ENCODE measurements at places on chromosomes 5 and 9.

- H3K27me3 ChIP-seq, result no peaks in the 10 kb centered on the region
- H3K27ac ChIP-seq, result no peak overlapping the region
- no peaks in the 10 kb centered on the region for H3K36me3 ChIP-seq
- no peaks in the 10 kb centered on the region for H3K4me1 ChIP-seq
Measured at GRCh38 chr5:109223531-109223930, 186.2 kb downstream of the PJA2 start.

DNA sequence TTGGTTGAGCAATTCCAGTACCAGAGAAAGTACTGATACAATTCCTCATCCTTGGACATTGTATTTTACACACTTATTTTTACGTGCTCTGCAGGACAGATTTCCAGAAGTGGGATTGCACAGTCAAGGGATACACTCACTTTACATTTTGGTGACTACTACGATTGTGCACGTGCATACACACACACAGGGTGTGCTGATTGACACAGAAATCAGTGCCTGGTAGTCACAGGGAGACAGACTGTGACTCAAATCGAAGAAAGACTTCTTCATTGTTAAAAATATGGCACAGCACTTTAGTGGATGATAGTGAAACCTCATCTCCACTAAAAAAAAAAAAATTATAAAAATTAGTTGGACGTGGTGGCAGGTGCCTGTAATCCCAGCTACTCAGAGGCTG is 1.5 kb downstream of the GARIN3 start:
- no peaks in the 10 kb centered on the region for H3K36me3 ChIP-seq
- H3K27me3 ChIP-seq, result no peaks in the 10 kb centered on the region

DNA sequence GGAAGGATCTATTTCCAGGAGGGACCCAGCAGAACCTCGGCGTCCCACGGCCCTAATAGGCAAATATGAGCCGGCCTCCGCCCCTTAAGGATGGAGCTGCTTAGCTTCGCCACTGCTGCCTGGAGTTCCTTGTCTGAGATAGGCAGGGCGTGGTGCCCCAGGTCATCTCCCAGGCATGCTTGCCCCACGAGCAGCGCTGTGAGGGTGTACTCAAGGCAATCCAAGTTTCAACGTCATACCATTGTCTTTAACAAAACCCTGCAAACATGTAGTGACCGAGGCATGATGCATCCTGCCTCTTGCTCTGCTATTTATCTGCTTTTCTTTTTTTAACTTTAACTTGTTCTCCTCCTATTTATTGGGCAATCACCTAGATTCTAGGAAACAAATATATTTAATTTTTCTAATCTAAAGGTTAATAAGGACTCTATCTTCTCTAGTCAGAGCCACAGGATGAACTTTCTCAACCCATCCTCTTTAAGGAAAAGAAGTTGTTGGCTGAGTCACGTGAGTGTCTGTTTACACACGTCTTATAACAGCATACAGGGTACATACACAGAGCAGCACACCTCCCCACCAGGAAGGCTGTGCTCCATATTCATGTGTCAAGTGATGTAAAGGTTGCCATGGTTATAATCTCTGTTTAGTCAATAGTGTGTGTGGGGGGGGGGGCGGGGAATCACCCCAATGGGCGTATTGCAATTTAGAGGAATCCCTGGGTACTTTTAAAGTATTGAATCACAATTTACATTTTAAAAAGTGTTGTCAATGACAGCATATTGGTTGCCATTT is 27.3 kb upstream of the ZSWIM6 start:
- DNase-seq, result no peak
- H3K36me3 ChIP-seq, result no peaks in the 10 kb centered on the region
- H3K4me3 ChIP-seq, result no peak overlapping the region
- no peaks in the 10 kb centered on the region for H3K27me3 ChIP-seq
- H3K27ac ChIP-seq, result no peak overlapping the region
- no peaks in the 10 kb centered on the region for H3K4me1 ChIP-seq

- H3K4me1 ChIP-seq, result no peaks in the 10 kb centered on the region
- no peaks in the 10 kb centered on the region for H3K27me3 ChIP-seq
- H3K27ac ChIP-seq, result no peak overlapping the region
- DNase-seq, result no peak
- H3K36me3 ChIP-seq, result no peaks in the 10 kb centered on the region
- no peak overlapping the region for H3K4me3 ChIP-seq
Measured at GRCh38 chr5:116404792-116405191, 169.8 kb downstream of the SEMA6A start.

DNA sequence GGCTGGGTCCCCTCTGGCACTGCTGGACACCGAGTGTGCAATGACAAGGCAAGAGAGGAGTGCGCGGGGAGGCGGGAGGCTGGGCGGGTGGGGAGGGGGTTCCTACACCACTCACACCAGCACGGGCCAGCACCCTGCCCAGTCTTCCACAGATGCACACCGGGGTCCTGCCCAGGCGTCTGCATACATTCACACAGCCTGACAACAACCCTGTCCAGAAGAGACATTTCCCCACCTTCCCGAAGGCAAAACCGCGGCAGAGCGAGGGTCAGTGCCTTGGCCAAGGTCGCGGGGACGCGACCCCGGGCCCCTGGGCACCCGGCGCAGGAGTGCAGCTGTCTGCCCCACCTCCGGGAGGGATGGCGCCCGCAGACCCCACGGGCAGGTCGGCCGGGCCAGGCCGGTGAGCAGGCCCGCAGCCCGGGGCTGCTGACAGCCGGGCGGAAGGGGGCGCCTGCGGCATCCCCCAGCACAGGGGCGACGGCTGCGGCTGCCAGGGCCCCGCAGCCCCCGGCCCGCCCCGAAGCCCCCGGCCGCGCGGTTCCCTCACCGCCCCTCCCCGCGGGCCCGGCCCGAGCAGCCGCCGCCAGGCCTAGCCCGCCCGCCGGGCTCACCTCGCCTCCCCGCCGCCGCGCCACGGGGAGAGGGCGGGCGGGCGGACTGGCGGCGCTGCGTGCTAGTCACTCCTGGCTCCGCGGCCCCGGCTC is 496 bp downstream of the MAPK9 start:
- peaks cover 2% of the 10 kb centered on the region for H3K4me1 ChIP-seq
- peak overlapping the region; percentile 49 for H3K4me3 ChIP-seq
- H3K27ac ChIP-seq, result no peak overlapping the region
- no peak for DNase-seq
- no peaks in the 10 kb centered on the region for H3K36me3 ChIP-seq

- H3K27ac ChIP-seq, result no peak overlapping the region
- no peaks in the 10 kb centered on the region for H3K27me3 ChIP-seq
- H3K4me3 ChIP-seq, result no peak overlapping the region
- no peaks in the 10 kb centered on the region for H3K36me3 ChIP-seq
- no peak for DNase-seq
Measured at GRCh38 chr5:64670277-64670676, 20.0 kb upstream of the SHISAL2B start.

DNA sequence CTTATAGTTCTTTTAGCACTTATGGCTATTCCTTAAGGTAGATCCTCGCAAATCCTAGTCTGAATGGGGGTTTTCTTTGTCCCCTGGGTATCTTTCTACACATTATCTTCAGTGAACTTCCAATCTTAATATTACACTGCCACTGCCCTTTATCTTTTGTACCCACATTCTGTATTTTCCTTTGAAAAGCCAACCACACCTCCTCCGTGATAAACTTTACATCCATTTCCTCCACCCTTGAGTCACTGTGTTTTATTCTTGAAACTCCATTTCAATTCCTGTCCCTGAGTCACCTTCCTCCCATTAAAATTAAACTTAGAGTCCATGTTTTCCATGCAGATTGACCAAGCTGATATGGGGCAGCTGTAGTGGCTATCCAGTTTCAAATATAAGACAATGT is 43.2 kb upstream of the RICTOR start:
- no peaks in the 10 kb centered on the region for H3K27me3 ChIP-seq
- no peak overlapping the region for H3K4me3 ChIP-seq
- H3K36me3 ChIP-seq, result peaks cover 4% of the 10 kb centered on the region
- no peak for DNase-seq
- no peak overlapping the region for H3K27ac ChIP-seq
- no peaks in the 10 kb centered on the region for H3K4me1 ChIP-seq

GRCh38 chr5:122463221-122463620 is 151.2 kb downstream of the SNCAIP start:
- no peak for DNase-seq
- H3K27ac ChIP-seq, result no peak overlapping the region
- no peaks in the 10 kb centered on the region for H3K27me3 ChIP-seq
- H3K4me1 ChIP-seq, result no peaks in the 10 kb centered on the region
- no peak overlapping the region for H3K4me3 ChIP-seq
- H3K36me3 ChIP-seq, result no peaks in the 10 kb centered on the region

DNA sequence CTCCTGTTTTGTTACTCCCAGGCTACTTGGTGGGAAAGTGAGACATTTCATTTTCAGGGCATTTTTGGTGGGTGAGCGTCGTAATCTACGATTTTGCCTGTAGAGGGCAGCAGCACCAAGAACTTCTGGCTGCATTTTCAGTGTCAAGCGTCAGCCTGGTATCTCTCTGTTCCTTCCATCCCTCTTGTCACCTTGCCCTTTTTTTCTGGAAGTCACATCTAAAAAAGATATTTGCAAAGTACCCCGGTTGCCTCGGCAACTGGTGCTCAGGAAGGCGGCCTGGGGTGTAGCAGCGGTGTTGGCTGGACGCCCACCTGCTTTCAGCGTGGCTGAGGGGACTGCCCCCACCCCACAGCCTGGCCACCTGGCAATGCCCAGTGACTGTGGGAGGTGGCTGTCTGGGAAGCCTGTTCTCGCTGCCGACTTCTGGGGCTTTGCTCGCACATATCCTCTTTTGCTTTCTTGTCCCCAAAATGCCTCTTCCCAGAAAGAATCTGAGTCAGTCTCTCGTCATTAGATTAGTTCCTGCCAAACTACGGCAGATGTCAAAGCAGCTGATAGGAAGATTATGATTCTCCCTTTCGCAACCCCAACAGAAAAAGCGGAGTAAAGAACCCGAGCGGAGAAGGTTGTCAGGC is 84.5 kb downstream of the ACER2 start:
- H3K27ac ChIP-seq, result no peak overlapping the region
- H3K4me3 ChIP-seq, result no peak overlapping the region
- peak; percentile 16 for DNase-seq
- no peaks in the 10 kb centered on the region for H3K36me3 ChIP-seq

DNA sequence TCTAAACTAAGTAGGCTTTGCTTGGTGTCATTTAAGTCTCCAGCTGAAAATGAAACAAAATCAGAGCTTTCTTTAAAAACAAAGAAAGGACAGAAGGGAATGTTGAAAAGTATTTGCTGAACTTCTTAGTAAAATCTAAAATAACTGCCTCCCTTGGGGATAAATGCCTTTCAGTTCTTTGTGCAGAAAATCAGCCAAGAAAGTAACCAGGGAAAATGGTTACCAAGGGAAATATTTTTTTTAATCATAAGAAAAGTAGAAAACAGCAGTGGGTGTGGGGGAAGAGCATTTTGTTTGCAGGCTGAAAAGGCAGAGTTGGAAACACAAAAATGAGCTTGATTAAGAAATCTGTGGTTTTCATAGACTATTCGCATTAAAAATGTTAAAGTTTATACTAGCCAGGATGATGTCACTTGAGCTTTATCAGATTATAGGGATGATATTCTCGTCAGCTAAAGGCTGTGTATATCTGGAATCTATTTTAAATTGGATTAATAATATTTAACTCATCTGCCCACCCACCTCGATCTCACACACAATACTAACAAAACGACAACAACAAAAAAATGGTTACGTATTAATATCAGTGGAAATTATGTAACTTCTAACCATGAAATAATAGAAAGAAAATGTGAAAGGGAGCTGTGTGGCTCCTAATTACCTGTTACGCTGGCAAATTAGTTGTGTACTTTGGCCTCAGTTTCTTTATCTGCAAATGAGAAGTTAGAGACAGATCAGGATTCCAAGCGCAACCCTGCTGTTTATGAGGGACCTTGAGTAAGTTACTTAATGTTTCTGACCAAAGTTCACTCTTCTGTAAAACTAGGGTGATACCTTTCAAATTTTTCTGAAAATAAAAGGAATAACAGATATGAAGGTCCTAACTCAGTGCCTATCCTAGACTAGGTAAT is at the start of gene ECM2:
ECM2 (minus strand) TSS at position 51 of the 911 bp plus-strand sequence. CDS start 13,124 bp downstream, outside the sequence.
- H3K27me3 ChIP-seq, result no peaks in the 10 kb centered on the region
- H3K4me3 ChIP-seq, result no peak within 1 kb of the TSS
- no peaks in the 10 kb centered on the region for H3K36me3 ChIP-seq
- no peaks in the 10 kb centered on the region for H3K4me1 ChIP-seq
- H3K27ac ChIP-seq, result no peak within 1 kb of the TSS

DNA sequence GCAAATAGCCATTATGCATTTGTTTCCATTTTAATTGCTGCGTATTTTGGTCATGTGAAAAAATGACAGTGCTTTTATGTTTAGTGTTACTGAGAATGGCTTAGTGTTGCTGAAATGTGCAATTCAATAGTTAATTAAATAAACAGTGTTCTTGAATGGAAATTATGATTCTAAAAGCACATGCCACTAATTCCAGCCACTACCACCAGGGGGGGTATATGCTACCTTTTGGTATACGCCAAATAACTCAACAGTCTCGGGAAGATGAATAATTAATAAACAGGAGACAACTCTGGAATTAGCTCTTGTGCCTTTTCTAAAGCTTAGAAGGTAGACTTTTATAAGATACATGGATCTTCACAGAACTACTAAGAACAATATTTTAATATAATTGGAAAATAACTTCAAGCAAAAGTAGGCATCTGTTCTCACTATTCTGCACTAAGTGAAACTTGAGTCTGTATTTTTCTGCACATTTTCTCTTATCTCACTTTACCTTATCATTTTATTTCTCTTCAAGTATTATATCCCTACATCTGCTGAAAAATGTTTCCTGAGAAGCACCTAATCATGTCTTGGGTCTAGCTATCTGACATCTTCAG is 83.5 kb upstream of the MINAR2 start:
- no peak overlapping the region for H3K4me3 ChIP-seq
- H3K27ac ChIP-seq, result no peak overlapping the region
- H3K27me3 ChIP-seq, result no peaks in the 10 kb centered on the region
- no peak for DNase-seq

GRCh38 chr5:1709171-1709803 is 90.3 kb downstream of the MRPL36 start:
- no peak overlapping the region for H3K27ac ChIP-seq
- H3K4me1 ChIP-seq, result no peaks in the 10 kb centered on the region
- no peaks in the 10 kb centered on the region for H3K36me3 ChIP-seq
- no peak for DNase-seq
- H3K4me3 ChIP-seq, result no peak overlapping the region

- H3K36me3 ChIP-seq, result no peaks in the 10 kb centered on the region
- no peaks in the 10 kb centered on the region for H3K4me1 ChIP-seq
- DNase-seq, result no peak
- H3K27ac ChIP-seq, result no peak overlapping the region
- no peak overlapping the region for H3K4me3 ChIP-seq
Measured at GRCh38 chr9:137427454-137428310, 4.5 kb downstream of the NOXA1 start.

DNA sequence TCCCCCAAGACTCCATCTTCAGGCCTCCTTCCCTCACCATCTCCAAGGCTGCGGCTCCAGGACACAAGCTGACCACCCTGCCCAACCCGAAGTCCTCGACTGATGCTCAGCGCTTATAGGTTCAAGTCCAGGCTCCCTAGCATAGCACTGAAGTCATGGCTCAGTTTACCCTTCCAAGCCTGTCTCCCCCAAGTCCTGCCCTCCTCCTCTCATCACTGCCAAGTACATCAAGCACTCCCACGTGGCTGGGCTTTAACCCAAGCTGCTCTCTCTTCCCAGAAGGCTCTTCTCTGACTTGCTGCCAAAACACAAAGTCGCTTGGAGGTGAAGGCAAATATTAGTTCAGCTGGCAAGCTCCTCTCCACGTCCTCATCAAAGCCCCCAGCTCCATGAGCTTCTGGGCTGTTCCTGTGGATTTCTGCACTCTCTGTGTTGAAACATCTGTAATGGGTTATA is 22.1 kb upstream of the MARCHF6 start:
- no peak for DNase-seq
- no peaks in the 10 kb centered on the region for H3K36me3 ChIP-seq
- H3K27me3 ChIP-seq, result peaks cover 4% of the 10 kb centered on the region
- H3K4me3 ChIP-seq, result no peak overlapping the region
- no peaks in the 10 kb centered on the region for H3K4me1 ChIP-seq
- no peak overlapping the region for H3K27ac ChIP-seq

All from T-cell (primary cell).